ENCODE measurements at places on chromosomes 5 and 9.

GRCh38 chr5:61132559-61132958 lies 29.7 kb downstream of the SMIM15 start:
- H3K36me3 ChIP-seq = no peaks in the 10 kb centered on the region
- DNase-seq = no peak
- no peak overlapping the region for H3K27ac ChIP-seq
- no peaks in the 10 kb centered on the region for H3K4me1 ChIP-seq
- H3K27me3 ChIP-seq = no peaks in the 10 kb centered on the region

DNA sequence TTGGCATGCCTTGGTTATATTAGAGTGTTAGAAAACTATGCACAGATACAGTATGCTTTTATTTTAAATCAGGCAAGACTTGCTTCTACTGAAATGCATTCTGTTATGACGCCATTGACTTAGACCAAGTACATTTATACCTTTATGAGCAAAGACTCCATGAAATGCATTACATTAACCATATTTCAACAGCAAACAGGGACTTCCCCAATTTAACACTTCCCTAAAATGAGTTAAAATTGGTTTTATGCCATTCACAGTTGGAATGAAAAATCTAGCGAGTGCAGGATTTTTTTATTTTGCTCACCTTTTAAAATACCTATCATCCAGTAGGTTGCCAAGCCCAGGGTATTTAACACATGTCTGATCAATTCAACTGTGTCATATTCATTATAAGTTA lies 272.1 kb upstream of the IZUMO3 start:
- no peak overlapping the region for H3K4me3 ChIP-seq
- no peaks in the 10 kb centered on the region for H3K27me3 ChIP-seq
- H3K4me1 ChIP-seq = no peaks in the 10 kb centered on the region
- no peaks in the 10 kb centered on the region for H3K36me3 ChIP-seq
- no peak for DNase-seq

GRCh38 chr5:77662635-77663034 lies 24.1 kb upstream of the OTP start:
- H3K4me3 ChIP-seq = no peak overlapping the region
- H3K36me3 ChIP-seq = no peaks in the 10 kb centered on the region
- no peak overlapping the region for H3K27ac ChIP-seq
- H3K27me3 ChIP-seq = no peaks in the 10 kb centered on the region
- no peaks in the 10 kb centered on the region for H3K4me1 ChIP-seq

- no peak overlapping the region for H3K4me3 ChIP-seq
- no peak overlapping the region for H3K27ac ChIP-seq
- H3K36me3 ChIP-seq = no peaks in the 10 kb centered on the region
- no peak for DNase-seq
- H3K4me1 ChIP-seq = peaks cover 59% of the 10 kb centered on the region
These were observed 379.2 kb downstream of the ACTL7B start for GRCh38 chr9:108476574-108476973.

All from PC-9 (cell line).